ENCODE measurements at places on chromosomes 2 and 18.
A peak's percentile ranks its signal among the peaks of the same experiment; 100 is the strongest.

- DNase-seq: no peak
Observed at GRCh38 chr2:100852999-100853908, 33.3 kb downstream of the NPAS2 start.

GRCh38 chr18:60485201-60485600 lies 112.6 kb upstream of the MC4R start:
- DNase-seq: no peak

DNA sequence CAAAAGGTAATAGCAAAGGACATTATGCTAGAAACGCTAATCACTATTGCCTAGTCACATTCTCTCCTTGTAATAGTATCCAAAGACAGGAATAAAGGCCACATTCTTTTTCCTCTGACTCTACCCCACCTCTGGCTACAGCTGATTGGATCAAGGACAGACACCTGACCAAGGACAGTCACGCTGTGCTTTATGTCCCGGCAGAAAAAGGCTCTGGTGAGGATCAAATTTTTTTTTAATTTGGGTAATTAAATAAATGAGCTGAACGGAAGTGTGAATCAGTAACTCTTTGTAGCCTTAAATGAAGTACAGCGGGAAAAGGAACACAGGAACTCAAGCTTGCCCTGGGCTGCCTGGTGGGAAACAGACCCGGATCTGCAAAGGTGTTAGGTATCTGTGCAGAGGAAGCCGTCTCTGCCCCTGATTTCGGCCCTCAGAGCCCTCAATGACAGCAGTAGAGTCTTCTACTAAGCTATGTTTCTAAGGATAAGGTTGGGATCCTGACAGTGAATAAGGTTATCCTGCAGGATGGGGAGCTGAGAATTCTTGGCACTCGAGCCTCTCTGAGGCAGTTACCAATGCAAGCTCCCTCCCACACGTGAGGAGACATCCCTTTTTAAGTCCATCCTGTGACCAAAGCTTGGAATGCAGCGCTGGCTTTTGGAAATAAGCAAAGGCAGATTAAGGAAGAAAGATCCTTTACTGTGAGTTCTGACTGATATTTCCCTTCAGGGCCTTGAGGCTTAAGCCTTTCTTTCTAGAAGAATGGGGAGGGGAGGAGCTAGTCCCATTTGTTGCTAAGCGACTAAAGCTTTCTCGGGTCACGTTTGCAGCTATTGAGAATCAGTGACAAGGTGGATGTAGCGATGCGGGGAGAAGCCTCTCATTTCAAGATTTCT lies 37.8 kb upstream of the IKZF2 start:
- DNase-seq: no peak

GRCh38 chr18:46574743-46575115 lies 82.3 kb downstream of the LOXHD1 start:
- no peak for DNase-seq

GRCh38 chr2:138373993-138374408 lies 127.6 kb upstream of the SPOPL start:
- DNase-seq: peak; percentile 62

DNA sequence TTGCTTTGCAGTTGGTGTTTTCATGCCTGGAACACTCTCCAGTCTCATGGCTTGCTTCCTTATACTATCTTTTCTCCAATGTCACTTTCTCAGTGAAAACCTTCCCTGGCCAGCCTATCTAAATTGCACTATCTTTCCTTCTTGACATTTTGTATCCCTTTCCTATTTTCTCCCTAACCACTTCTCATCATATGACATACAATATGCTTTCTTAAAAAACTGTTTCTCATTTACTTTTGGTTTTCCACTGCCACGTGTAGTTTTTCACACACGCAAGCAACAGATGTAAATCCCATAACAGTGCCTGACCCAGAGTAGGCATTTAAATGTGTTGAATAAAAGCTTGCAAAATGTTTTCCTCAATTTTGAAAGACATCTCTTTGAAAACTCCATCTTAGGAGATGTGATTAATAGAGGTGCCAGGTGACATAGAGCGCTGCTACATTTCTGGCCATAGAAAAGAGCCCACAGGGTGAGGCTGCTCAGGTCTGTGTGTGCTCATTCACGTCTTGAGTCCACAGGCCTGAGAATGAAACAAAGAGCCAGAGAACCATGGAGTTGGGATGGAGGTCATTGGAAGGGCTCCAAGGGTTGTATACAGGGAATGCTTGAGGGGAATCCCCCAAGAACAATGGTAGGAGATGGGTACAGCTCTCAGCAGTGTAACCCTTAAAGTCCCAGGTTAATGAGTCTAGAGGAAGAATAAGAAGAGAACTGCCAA lies 12.7 kb downstream of the ZNF24 start:
- DNase-seq: no peak

GRCh38 chr2:54065411-54065810 lies 50.0 kb upstream of the ACYP2 start:
- DNase-seq: no peak

Data from SW 1271 (cell line).